ENCODE measurements at places on chromosomes 11 and 22.
A peak's percentile ranks its signal among the peaks of the same experiment; 100 is the strongest.

- DNase-seq = no peak
Measured at GRCh38 chr11:74276581-74276980, 34.9 kb downstream of the P4HA3 start.

GRCh38 chr11:76327202-76327601, 53.7 kb downstream of the THAP12 start:
- no peak for DNase-seq

DNA sequence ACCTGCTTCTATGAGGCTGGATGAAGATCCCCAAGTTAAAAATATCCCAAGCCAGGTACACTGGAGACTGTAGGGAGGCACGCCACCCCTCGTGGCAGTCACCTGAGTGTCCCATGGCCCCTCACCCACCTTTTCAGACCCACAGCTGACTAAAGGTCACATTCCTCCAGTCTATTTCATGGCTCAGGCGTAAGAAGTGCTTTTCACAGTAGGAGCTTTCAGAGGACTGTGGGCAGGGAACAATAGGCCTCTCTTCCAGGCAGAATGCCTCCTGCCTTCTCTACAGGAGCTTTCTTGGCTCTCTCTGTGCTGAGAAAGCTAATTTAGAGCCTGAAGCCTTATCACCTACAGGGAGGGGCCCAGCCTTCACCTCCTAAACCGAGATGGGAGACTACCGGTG, 73.8 kb downstream of the C11orf58 start:
- no peak for DNase-seq

GRCh38 chr11:105372206-105372605, 232.6 kb upstream of the CARD18 start:
- no peak for DNase-seq

DNA sequence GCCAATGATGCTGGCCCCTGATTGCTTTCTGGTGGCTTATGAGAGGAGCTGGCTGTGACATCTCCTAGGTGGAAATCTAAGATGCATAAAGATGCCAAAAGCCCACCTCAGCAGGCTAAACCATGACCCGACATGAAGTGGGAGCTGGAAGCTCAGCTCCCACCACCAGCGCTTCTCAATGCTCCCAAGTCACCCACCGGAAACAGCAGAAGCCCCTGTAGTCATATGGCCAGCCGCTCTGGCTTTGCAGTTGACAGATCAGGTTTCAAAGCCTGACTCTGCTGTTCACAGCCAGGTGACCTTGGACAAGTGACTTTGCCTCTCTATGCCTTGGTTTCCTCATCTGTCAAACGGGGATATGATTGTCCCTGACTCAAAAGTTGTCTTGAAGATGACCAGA, 29.1 kb upstream of the ANO1 start:
- DNase-seq = no peak

DNA sequence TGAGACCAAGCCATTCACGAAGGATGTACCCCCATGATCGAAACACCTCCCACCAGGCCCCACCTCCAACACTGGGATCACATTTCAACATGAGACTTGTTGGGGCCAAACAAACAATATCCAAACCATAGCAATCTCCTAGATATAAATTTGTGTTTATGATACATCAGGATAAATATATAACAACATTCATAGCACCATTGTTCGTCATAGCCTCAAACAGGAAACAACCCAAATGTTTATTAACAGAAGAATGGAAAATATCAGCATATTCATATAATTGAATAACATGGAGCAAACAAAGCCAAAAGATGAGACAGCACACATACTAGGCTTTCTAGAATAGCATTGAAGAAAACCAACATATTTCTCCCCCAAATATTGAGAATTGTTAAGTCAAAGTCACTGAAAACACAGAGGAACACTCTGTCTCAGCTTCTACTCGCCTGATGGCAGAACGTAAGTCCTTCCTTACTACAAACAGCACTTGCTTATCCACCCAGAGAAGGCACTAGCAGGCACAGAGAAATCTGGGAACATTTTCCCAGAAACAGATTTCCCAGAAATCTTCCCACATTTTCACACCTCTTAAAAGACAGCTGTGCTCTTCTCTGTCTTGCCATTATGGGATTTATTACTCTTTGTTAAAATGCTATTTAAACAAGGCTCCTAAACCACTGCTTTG, 8.1 kb upstream of the GDPD4 start:
- DNase-seq = no peak

GRCh38 chr22:31477329-31477728, 12.3 kb downstream of the EIF4ENIF1 start:
- DNase-seq = no peak

- DNase-seq = peak; percentile 34
Measured at GRCh38 chr11:59754859-59755700, at the start of gene STX3. Gene STX3 (plus strand): TSS chr11:59755376. CDS start chr11:59755606, 230 bp downstream.

DNA sequence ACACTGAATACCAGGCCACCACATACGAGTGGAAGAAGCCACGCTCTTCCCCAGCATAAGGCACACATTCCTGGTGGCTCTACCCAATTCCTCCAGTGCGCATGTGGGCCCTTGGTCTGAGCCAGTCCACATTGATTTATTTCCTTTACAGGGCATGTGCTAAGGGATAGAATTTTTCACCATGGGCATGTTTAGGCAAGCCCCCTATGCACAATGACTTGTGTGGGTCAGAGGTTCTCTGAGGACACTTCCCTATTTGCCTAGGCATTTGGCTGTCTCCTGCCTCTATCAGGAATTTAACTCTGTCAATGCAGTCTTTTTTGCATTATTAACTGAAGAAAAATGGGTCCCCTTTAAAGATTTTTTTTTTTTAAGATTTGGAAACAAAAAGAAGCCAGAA, 718.1 kb downstream of the NTM start:
- DNase-seq = no peak

GRCh38 chr11:94597896-94598295, 30.7 kb downstream of the PIWIL4 start:
- DNase-seq = no peak

DNA sequence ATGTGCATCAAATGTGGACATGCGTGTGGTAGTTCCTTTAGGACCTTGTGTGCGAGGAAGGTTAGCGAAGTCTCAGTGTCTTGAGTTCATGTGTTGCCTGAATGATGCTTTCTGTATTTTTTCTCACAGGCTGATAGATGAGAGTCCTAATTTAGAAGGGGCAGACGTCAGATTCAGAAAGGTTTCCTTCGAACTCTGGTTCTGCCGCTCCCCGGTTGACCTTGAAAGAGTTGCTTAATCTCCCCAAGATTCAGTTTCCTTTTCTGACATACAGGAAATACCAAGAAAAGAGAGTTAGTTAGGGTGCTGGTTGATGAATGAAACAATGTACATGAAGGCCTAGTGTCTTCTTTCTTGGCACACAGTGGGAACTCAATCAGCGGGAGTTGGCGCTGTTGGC, 35.9 kb upstream of the TTC12 start:
- no peak for DNase-seq

- DNase-seq = no peak
Measured at GRCh38 chr22:43570531-43571165, 158.8 kb downstream of the MPPED1 start.

DNA sequence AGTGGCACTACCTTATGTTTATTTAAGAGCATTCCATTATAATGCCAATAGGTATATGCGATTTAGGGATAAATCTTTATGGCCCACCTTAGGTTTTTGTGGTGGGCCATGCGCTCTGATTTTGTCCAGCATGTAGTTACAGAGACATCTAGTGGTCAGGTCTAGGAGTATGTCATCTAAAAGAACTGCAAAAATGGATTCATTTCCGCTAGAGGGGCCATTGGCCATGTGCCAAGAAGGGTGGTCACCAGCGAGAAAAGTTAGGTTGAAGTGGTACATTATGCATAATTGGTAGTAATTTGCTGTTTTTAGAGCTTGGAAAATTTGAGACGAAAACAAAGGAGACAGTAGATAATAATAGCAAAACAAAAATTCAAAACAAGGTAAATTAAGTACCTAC, 27.7 kb downstream of the LRRC4C start:
- no peak for DNase-seq

- DNase-seq = no peak
Measured at GRCh38 chr11:6635082-6635932, 16.1 kb upstream of the TPP1 start.

- DNase-seq = no peak
Measured at GRCh38 chr11:5364214-5364613, 12.9 kb downstream of the OR51B6 start.

GRCh38 chr11:86138958-86139357, 70.1 kb upstream of the PICALM start:
- no peak for DNase-seq

GRCh38 chr22:36329254-36330078, 58.3 kb downstream of the MYH9 start:
- DNase-seq = peak; percentile 53

GRCh38 chr11:10572533-10572932, 4.1 kb upstream of the LYVE1 start:
- DNase-seq = no peak

DNA sequence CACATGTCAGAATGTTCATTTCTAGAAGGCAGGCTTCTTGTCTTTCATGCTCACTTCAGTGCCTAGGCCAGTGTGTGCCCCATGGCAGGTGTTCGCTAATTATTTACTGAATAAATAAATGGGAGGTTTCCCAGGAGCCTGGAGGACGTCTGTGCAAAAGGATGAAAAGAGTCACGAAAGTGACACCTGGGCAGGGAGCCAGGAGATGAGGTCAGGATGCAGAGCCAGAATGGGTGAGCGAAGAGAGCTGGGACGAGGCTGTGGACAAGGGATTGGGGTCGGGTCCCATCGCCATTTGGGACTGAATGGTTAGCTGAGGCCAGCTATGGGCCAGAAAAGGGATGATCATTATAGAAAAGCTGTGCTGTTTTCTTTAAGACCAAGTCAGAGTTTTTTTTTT, 560.4 kb downstream of the TBC1D22A start:
- DNase-seq = no peak

DNA sequence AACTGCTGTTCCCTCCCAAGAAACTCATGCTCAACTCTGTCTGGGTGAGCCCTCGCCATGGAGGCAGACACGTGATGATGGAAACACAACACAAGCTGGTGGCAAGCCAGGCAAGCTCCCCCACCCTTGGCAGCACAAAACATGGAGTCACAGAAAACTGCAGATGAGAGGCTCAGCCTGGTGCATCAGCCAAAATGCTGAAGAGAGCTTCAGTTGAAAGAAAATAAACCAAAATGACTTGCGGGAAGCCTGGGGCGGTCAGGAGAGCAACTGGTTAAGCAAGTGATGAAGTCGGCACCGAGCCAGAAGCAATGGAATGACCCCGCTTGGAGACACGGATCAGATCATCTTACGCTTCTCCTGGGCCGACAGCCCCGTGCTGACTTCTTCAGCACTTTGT, 68.3 kb downstream of the C11orf58 start:
- DNase-seq = no peak

GRCh38 chr11:78380615-78381051, 37.0 kb downstream of the GAB2 start:
- DNase-seq = no peak

DNA sequence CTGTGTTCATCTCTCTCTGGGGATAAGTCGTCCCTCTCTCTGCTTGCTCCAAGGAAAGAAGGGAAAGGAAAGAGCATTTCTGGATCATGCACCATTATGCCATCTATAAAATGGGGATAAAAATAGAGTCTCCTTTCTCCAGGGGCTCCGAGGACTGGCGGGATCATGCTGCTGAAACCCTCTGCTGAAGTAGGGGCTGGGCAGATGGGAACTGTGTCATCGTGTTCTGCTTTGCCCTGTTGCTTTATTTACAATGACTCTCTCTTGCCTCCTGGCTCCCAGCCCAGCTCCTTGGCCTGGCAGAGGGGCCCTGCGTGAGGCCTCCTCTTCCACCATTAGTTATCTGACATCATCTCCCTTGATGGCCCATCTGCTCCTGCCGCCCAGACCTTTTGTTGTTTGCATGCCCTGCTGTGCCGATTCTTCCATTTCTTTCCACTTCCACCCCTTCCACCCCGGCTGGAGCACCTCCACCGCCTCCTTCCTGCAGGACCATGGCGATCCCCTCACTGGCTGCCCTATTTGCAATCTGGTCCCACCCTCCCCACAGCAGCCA, 200.9 kb downstream of the MYO18B start:
- DNase-seq = no peak
